ENCODE measurements at places on chromosomes 12 and 14.

DNA sequence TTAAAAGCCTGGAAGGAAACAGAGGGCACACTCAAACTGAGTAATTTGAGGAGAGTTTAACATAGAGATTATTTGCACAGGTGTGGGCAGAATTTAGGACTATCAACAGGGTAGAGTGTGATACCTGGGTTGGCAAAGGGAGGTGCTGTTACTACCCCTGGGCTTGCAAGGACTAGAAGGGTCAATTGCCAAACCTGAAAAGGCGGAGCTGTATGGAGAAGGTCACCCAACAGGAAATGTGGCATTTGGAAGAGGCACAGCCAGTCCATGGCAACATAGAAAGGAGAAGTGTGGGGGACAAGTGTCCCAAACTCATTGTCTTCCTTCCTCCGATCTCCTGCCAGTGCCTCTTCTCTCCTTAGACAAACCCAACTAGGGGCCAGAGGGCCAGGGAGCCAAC lies 21.6 kb upstream of the MED13L start:
- no peak for DNase-seq

DNA sequence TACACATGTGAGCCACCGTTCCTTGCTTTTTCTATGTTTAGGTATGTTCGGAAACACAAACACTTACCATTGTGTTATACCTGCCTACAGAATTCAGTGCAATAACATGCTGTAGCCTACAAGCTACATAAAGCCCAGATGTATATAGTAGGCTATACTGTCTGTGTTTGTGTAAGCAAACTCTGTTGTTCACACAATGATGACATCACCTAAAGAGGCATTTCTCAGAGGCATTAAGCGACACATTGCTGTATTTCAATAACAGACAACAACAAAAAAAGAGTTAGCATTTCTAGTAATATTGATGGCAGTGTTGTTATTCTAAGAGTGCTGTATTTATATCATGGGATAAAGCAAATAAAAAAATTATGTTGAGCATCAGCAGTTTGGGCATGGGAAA lies 70.2 kb downstream of the MED13L start:
- DNase-seq: no peak

DNA sequence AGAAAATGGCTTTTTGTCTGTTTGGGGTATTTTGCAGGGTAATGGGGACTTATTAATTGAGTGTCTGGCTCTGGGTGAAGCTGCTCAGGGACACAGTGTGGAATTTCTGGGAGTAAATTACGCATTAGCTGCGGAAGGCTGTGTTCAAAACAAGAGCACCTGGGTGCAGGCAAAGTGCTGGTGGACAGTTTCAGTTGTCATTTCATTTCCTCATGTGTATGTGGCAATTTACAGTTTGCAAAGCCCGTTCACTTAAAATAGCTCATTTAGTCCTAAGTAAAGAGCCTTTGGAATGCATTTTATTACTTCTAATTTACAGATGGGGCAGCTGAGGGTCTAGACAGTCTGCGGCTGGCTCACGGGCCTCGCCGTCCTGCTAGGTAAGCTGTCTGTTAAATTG lies 546.8 kb downstream of the BCL11B start:
- no peak for DNase-seq

GRCh38 chr14:96706893-96707292 lies 90.3 kb upstream of the VRK1 start:
- no peak for DNase-seq

DNA sequence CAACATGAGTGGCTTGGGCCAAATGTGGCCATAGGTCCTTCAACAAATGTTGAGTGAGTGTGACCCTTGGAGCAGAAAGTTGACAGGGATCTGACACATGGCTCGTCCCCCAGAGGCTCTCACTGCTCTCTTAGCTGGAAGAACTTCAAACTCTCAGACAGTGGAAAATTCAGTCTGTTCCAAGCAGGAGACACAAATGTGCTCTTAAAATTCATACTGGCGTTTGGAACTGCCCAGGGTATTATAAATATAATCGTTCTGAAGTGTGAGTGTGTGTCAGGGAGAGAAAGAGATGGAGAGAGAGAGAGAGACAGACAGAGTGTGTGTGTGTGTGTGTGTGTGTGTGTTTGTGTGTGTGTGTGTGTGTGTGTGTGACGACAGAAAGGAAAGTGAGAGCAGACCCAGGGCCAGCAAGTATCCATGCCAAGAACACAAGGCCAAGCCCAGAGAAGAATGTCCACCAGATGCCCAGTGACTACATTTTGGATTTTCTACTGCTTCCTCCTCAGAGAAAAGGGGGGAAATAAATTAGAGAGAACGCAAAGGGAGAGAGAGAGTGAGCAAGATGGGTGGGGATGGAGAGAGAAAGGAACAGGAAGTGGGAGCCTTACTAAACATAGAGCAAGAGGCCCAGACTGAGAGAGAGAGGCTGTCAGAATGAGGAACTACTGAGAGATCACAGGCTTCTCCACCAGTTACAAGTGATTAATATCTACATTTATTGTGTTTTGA lies 193.6 kb upstream of the NUDT4 start:
- DNase-seq: peak; percentile 81

GRCh38 chr12:76914102-76914859 lies 35.5 kb upstream of the CSRP2 start:
- DNase-seq: no peak

DNA sequence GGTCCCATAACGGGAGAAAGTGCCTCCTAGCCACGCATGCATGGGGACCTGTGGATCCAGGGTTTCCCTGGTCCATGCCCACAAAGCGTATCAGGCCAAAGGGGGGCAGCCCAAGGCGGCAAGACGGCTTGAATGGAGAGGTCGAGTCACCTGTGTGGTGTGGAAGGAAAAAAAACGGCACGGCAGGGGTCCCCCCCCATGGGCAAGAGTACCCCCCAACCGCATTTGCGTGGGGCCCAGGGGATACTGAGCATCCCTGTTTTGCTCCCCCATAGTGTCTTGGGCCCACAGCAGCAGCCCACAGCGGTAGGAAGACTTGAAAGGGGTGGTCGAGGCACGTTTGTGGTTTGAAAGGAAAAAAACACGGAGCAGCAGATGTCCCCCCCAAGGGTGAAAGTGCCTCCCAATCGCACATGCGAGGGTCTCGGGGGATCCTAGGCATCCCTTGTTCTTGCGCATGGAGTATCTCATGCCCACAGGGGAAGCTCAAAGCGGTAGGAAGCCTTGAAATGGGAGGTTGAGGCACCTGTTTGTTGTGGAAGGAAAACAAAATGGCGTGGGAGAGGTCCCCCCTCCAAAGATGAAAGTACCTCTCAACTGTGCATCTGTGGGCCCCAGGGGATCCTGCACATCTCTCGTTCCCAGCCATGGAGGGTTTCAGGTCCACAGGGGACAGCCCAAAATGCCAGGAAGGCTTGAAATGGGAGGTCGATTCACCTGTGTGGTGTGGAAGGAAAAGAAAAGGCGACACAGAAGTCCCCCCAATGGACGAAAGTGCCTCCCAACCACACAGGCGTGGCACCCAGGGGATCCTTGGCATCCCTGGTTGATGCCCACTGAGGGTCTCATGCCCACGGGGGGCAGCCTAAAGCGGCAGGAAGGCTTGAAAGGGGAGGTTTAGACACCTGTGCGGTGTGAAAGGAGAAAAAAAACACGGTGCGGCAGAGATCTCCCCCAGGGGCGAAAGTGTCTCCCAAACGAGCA lies 577.5 kb downstream of the ALG10 start:
- no peak for DNase-seq

DNA sequence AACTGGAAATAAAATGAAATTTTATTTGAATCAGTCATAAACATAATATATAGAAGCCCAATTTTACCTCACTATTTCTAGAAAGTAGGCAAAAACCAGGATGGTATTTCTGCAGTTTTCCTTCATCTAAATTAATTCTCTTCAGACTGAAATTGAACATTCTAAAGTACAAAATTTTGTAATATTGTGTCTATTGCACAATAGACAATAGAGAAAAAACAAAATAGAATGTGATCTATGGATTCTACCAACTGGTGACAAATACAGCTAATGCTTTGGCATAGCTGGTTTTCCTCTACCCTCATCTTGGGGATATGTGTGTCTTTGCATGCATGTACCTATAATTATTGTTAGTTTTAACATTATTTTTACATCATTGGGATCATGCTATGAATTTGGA lies 8.5 kb upstream of the PTPRR start:
- DNase-seq: no peak

GRCh38 chr14:95265106-95266094 lies 54.3 kb downstream of the CLMN start:
- no peak for DNase-seq

GRCh38 chr14:33504246-33505099 lies 446.4 kb downstream of the EGLN3 start:
- DNase-seq: no peak

DNA sequence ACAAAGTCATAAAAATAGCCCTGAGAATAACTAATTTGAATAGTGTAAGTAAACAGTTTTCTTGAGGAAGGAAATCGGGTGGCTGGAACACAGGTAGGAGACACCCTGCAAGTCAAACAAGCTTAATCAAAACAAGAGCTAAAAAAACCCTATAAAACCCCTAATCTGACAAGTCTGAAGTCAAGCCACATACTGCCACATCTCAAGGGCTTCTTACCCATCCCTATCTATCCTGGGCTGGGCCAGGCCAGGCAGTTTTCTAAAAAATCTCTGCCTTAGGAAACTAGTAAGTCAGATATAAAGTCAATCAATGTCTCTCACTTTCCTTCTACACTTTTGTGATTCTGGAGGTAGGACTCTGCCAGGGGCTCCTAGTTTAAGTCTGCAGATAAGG lies 15.3 kb downstream of the UBE2N start:
- DNase-seq: no peak

- no peak for DNase-seq
These were observed 7.4 kb downstream of the PAPOLA start for GRCh38 chr14:96509457-96510090.

DNA sequence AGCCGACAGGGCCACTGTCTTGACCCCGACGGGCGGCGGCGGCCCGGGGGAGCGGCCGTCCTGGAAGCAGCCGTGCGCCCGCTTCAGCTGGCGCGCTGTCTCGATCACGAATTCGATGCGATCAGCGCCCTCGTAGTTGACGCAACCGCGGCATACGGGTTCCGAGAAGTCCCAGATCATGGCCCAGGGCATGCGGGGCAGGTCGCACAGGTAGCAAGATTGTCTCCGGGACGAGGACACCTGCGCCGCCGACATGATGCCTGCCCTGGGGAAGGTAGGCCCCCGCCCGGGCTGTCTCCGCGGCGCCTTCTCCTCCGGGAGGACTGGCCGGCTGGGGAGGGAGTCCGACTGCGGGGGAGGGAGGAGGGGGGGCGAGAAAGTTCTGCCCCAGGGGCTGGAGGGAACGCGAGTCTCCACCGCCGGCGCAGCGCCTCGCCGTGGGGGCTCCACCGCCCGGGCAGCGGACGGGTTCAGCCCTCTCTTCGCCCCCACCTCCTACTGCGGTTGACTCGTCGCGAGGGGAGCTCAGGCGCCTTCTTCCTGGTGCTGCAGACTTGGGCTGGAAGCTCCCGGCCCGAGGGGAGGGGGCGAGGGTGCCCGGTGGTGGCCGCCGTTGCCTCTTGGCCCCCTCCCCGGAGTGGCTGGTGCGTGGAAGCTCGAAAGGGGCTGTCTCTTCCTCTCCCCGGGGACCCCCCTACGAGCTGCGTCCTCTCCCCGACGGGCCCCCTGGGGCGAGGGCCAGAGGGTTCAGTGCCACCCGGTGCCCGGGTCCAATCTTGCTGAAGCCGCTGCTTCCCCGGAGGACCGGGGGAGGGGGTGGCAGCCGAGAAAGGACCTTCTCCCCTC lies 747 bp downstream of the IRF2BPL start:
- DNase-seq: no peak

DNA sequence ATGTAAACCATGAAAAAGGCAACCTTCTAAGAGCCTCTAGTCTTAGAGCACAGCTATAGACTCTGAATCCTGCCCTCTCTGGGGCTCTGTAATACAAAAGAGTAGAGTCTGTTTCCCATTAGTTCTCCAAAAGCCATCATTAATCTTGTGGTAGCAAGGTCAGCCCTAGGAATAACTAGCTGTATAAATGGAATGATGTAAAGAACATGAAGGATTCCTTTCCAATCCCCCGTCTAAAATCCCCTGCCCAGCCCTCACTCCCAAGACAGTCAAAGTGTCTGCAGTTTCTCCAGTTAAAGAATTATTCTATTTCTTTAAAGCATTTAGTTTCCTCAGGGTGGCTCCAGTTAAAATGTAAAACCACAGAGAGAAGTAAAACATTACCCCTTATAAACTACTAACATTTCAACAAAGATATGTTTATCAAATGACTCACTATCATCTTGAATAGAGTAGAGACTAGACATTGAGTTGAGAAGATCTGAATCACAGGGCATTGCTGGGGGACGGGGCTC lies 104.2 kb downstream of the ST8SIA1 start:
- no peak for DNase-seq

DNA sequence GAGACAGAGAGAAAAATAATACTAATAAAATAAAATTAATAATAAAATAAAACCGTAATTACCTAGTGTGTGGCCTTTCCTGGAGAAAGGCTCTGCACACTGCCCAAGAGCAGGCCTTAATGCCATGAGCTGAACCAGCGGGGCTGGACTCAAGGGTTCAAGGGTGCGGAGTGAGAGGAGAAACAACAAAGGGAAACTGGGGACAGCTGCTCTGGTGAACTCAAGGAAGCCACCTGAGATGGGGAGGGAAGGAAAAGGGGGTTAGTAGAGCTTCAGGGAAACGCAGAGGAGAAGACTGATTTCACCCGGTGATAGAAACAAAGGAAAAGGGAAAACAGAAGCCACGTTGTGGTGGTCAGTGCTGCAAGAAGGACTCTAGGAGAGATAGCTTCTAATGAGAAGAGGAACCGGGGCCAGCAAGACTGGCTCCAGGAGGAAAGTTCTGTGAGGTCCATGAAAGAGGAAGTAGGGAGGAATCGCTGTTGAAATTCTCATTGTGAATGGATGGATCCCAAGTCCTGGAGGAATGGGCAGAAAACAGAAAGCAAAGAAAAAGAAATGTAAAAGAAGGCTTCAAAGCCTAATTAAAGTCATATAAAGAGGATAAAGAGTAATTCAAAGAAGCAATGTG lies 48.3 kb upstream of the BCL2L14 start:
- DNase-seq: no peak

DNA sequence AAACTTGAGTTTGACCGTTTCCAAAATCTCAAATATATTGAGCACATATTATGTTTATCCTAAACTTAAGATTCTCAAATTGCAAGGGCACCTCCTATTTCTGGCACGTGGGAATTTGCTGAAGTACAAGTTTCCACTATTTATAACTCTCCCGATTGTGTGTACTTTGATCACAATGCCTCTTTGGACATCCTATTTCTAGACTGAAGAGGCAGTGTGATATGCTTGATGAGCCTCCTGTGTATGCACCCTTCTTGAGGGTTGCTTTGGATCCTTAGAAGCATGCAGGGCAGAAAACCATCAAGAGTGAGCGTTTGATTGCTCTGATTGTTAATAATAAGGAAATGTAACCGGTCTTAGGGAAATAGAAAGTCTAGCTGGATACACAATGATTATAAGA lies 218.9 kb upstream of the RBM19 start:
- no peak for DNase-seq

DNA sequence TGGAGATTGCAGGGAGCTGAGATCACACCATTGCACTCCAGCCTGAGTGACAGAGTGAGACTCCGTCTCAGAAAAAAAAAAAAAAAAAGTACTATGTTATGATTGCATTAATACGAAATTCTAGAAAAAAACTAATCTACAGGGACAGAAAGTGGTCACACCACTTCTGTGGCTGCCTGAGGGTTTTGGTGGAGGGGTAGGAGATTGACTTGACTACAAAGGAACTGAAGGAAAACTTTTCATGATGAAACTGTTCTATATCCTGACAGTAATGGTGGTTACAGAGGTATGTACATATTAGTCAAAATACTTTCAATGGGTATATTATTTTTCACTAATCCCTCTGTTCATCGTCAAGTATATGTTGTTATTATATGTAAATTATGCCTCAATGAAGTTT lies 42.1 kb downstream of the FOXN3 start:
- no peak for DNase-seq

- no peak for DNase-seq
These were observed 110.5 kb downstream of the TTLL5 start for GRCh38 chr14:75771595-75771994.
